A549 treated with dexamethasone at 1 μM for 4 hours (cell line): ENCODE measurements at places on chromosomes 1 and 21. TPM values are rescaled to one million over a fixed set of nuclear protein-coding genes. Genes with fewer than 3 reads are reported as not detected.

The RGS1 gene
- total RNA-seq, result not detected in 5 replicates

The CXADR gene
- total RNA-seq, result 10.2 to 18.1 TPM (median 14.6 TPM) in 5 replicates

The PLA2G2C gene
- total RNA-seq, result not detected in 5 replicates

The ALG14 gene
- 5.3 to 8.5 TPM (median 6.3 TPM) in 5 replicates for total RNA-seq

The NID1 gene
- total RNA-seq, result 6.1 to 10.7 TPM (median 8.8 TPM) in 5 replicates

The PLPPR5 gene
- total RNA-seq, result not detected in 5 replicates

The ADAM30 gene
- total RNA-seq, result not detected in 5 replicates

The FNDC10 gene
- 4.8 to 10.5 TPM (median 8.4 TPM) in 5 replicates for total RNA-seq

The MRTO4 gene
- total RNA-seq, result 61.2 to 64.8 TPM (median 63.2 TPM) in 5 replicates

The LHX8 gene
- 0.71 to 1.1 TPM (median 0.86 TPM) in 5 replicates for total RNA-seq

The SLC25A34 gene
- total RNA-seq, result 0.10 to 0.22 TPM (median 0.20 TPM) in 5 replicates

The PM20D1 gene
- total RNA-seq, result not detected in 5 replicates

The ADSS2 gene
- 42.7 to 48.9 TPM (median 45.9 TPM) in 5 replicates for total RNA-seq

The PTPN22 gene
- 0.19 TPM in 1 of 5 replicates, not detected in the others for total RNA-seq

The IRF6 gene
- total RNA-seq, result 0.13 to 0.29 TPM (median 0.21 TPM) in 5 replicates

The HSD3B2 gene
- not detected in 5 replicates for total RNA-seq

The SELENBP1 gene
- total RNA-seq, result 6.2 to 7.8 TPM (median 6.6 TPM) in 5 replicates

The THEM5 gene
- not detected in 5 replicates for total RNA-seq

The NR1I3 gene
- not detected in 5 replicates for total RNA-seq

The CACNA1S gene
- 0.01 TPM in 1 of 5 replicates, not detected in the others for total RNA-seq

The SLC45A1 gene
- total RNA-seq, result 6.2 to 11.2 TPM (median 9.9 TPM) in 5 replicates

The YIPF1 gene
- 12.9 to 14.0 TPM (median 13.3 TPM) in 5 replicates for total RNA-seq

The CFHR5 gene
- total RNA-seq, result not detected in 5 replicates

The TIE1 gene
- 0.02 to 0.25 TPM (median 0.13 TPM) in 4 of 5 replicates, not detected in the other for total RNA-seq

The TNNI3K gene
- total RNA-seq, result not detected in 5 replicates

The PGLYRP4 gene
- not detected in 5 replicates for total RNA-seq

The DMBX1 gene
- total RNA-seq, result 0.55 to 1.0 TPM (median 0.87 TPM) in 5 replicates

The SKI gene
- total RNA-seq, result 17.4 to 32.0 TPM (median 30.0 TPM) in 5 replicates

The MAN1C1 gene
- total RNA-seq, result 0.65 to 0.97 TPM (median 0.92 TPM) in 5 replicates

The GUCA2A gene
- total RNA-seq, result not detected in 5 replicates

The GCSAML gene
- total RNA-seq, result not detected in 5 replicates

The NCSTN gene
- 41.5 to 54.5 TPM (median 51.5 TPM) in 5 replicates for total RNA-seq

The CA14 gene
- total RNA-seq, result 0.10 TPM in 1 of 5 replicates, not detected in the others

The CTSS gene
- total RNA-seq, result 15.1 to 17.0 TPM (median 16.4 TPM) in 5 replicates

The LMX1A gene
- 0.05 TPM in 1 of 5 replicates, not detected in the others for total RNA-seq

The ZNF593OS gene
- total RNA-seq, result 0.10 to 0.70 TPM in 2 of 5 replicates, not detected in the others

The HPDL gene
- 2.7 to 3.5 TPM (median 3.2 TPM) in 5 replicates for total RNA-seq
